ENCODE measurements at places on chromosomes 4 and X. TPM values are rescaled to one million over a fixed set of nuclear protein-coding genes. Genes with fewer than 3 reads are reported as not detected.

Gene UGT2B17
- not detected for total RNA-seq

Gene FREM3
- not detected for total RNA-seq

Gene ZNF330
- total RNA-seq = 25.3 TPM

Gene ZNF630
- 0.21 TPM for total RNA-seq

Gene NR3C2
- not detected for total RNA-seq

Gene GPR143
- total RNA-seq = 0.12 TPM

Gene OPRPN
- not detected for total RNA-seq

Gene IBSP
- not detected for total RNA-seq

Gene CSAG3
- total RNA-seq = not detected

Gene RASSF6
- total RNA-seq = 0.98 TPM

Gene ATOH1
- total RNA-seq = not detected

Gene GPRASP1
- total RNA-seq = 0.32 TPM

Gene XAGE1A
- 36.0 TPM for total RNA-seq

Gene ZNF827
- 3.1 TPM for total RNA-seq

Gene ADGRG2
- total RNA-seq = 7.1 TPM

Gene ARAP2
- 0.47 TPM for total RNA-seq

Gene EIF4E
- 88.7 TPM for total RNA-seq

Gene PDZD4
- total RNA-seq = 3.6 TPM

Gene FATE1
- total RNA-seq = not detected

Gene MTM1
- total RNA-seq = 6.1 TPM

Gene SLC9B1
- total RNA-seq = 0.09 TPM

Gene FAM47E
- 0.18 TPM for total RNA-seq

Gene GABRB1
- not detected for total RNA-seq

Gene XAGE2
- not detected for total RNA-seq

Gene GNRHR
- total RNA-seq = not detected

Gene BEX3
- 246 TPM for total RNA-seq

Gene OTC
- not detected for total RNA-seq

Gene CLDN34
- not detected for total RNA-seq

Gene HTR2C
- total RNA-seq = not detected

Gene C4orf50
- not detected for total RNA-seq

Gene PABPC1L2A
- total RNA-seq = not detected

Gene TKTL1
- not detected for total RNA-seq

Gene MSX1
- 11.8 TPM for total RNA-seq

Gene SAGE1
- 0.06 TPM for total RNA-seq

Gene PNCK
- 0.37 TPM for total RNA-seq

Gene ZDHHC15
- not detected for total RNA-seq

Gene PAK3
- not detected for total RNA-seq

Gene RBM47
- total RNA-seq = 23.2 TPM

Gene DKK2
- total RNA-seq = not detected

Gene SLC10A6
- not detected for total RNA-seq

Gene NUDT11
- total RNA-seq = 3.2 TPM

Gene CLGN
- 4.2 TPM for total RNA-seq

Gene XG
- total RNA-seq = 0.07 TPM

Gene TMPRSS11B
- total RNA-seq = not detected

Gene OTUD6A
- total RNA-seq = not detected

Gene PAGE2B
- not detected for total RNA-seq

Gene IL3RA
- total RNA-seq = 0.16 TPM

Gene CTSO
- total RNA-seq = 0.96 TPM

Gene INTU
- total RNA-seq = 0.98 TPM

Gene MTCP1
- total RNA-seq = 19.1 TPM

Gene AGTR2
- not detected for total RNA-seq

Gene LCORL
- total RNA-seq = 5.4 TPM

Measured in A549 treated with CORT108297 at 1 μM for 4 hours (cell line).